ENCODE measurements at places on chromosomes 1 and 21.

- no peak for DNase-seq
These were observed 99.3 kb downstream of the FMN2 start for GRCh38 chr1:240190881-240191401.

- no peak for DNase-seq
These were observed 3.2 kb downstream of the LRRC8B start for GRCh38 chr1:89527750-89528381.

GRCh38 chr1:210294999-210295745, 33.5 kb upstream of the HHAT start:
- peak; percentile 81 for DNase-seq

DNA sequence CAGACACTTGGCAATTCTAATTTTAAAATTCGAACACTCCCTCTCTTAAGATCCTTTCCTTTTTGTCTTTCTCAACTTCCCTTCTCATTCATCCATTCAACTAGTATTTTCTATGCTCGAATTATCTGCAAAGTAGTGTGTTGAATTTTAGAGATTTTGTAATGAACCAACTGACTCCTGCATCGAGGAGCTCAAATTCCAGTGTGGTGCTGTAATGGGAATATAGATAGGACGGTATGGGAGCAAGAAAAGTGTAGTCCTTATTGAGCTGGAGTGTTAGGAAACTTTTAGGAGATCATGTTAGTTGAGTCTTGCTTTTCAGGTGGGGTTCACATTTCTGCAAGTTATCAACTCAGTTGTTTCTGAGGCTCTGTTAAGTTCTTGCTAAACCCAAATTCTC, 897.5 kb downstream of the TTLL7 start:
- DNase-seq, result no peak

- no peak for DNase-seq
These were observed 62.8 kb upstream of the B3GALT2 start for GRCh38 chr1:193249187-193249586.

DNA sequence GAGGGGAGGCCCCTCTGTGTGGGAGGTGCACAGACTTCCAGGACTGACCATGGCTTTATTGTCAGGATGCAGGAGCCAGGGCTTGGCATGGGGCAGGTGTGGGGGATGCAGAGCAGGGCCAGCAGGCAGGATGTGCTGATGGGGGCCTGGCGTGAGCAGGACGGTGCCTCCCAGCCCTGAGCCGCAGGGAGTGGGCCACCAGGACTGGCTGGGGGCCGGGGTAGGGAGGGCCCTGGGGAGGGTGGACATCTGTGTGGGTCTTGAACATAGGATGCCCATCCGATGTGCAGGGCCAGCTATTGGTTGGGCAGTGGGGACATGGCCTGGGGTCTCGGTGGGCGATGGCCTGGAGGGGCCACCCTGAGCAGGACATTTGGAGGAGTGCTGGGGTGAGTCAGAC, 15.6 kb downstream of the PRMT2 start:
- no peak for DNase-seq

GRCh38 chr1:28648008-28648473, 359 bp upstream of the RNU11 start:
- DNase-seq, result peak; percentile 93

- DNase-seq, result no peak
These were observed 4.2 kb upstream of the SIM2 start for GRCh38 chr21:36694593-36695282.

GRCh38 chr1:218361298-218362065, 16.3 kb downstream of the TGFB2 start:
- DNase-seq, result no peak

DNA sequence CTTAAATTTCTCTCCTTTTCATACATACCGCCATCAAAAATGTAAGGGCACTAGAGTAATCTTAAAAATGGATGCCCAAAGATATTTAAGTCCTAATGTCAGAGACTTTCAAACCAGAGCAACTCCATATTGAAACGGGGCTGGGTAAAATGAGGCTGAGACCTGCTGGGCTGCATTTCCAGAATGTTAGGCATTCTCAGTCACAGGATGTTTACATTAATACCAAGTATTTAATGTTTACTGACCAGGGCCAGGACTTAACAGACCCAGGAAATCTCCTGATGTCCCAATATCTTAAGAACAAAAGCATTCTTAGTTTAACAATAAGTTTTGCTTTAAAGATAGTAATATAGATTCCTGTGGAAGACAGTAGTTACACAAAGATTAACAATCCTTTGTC, 563.9 kb upstream of the BEND5 start:
- DNase-seq, result no peak

Measured in left ventricle myocardium superior (tissue), 1 donor.